ENCODE measurements at places on chromosomes 2 and 18.

DNA sequence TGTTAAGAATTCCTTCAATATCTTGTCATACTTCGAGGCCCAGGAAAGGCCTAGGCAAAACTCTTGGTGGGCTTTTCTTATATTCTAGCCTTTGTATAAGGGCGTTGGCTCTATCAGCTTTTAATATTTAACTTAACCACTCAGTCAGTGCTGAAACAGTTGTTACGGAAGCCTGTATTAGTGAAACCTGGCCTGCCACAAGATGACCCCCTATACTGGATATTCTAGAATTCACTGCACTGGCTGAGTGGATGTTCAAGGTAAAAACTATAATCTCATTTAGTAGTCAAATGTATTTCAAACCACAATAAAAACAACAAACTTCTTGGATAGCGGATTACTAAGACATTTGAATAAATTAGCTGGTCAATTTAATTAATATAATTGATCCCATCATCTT is 91.7 kb upstream of the HNMT start:
- DNase-seq: no peak

GRCh38 chr2:184338771-184339170 is 259.6 kb upstream of the ZNF804A start:
- DNase-seq: no peak

GRCh38 chr2:185316383-185316782 is 422.2 kb upstream of the FSIP2 start:
- DNase-seq: no peak

DNA sequence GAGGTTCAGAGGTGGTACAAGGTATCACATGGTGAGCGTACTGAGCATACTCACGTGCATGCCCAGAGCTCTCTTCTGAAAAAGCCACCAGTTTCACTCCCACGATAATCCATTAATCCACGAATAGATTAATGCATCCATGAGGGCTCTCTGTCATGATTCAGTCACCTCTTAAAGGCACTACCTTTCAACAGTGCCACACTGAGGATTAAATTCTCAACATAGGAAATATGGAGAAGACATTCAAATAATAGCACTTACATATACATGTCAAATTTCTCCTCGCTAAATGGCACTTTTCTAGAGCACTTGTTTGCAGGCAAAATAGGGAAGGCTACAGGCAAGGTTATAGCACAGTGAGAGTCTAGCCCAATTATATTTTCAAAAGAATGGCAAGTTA is 825.9 kb downstream of the TRIB2 start:
- DNase-seq: no peak

GRCh38 chr18:2354292-2354691 is 217.0 kb downstream of the METTL4 start:
- DNase-seq: no peak

DNA sequence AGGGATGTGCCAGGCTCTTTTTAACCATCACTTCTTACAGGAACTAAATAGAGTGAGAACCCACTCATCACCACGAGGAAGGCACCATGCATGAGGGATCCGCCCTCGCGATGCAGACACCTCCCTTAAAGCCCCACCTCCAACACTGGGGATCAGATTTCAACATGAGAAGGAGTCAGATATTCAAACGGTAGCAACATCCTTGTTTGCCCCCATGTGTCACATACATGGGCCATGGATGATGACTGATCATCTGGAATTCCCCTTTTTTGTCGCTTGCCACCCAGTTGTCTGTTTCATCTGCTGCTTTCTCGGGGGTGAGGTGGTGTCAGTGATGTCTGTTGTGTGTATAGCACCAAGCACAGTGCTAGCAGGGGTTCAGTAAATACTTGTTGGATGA is 57.9 kb downstream of the NCK2 start:
- DNase-seq: peak; percentile 30

DNA sequence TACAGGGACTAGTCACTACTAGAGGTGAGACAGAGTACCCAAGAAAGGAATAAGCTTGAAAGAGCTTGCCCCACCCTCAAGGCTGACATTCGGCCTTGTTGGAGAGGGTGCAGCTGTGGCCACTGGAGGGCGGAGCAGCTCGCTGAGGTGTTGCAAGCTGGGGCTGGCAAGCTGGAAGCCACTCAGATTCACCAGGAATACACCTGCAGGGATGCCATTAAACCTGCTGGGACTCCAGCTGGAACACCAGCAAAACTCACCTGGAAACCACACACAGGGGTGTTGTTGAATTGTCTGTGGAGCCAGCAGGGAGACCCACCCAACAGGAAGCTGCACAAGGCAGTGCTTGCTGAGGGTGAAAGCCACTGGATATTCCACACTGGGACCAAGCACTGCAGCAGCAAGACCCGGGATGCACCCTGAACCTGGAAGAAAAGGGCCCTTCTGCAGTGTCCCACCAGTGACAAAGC is 26.1 kb downstream of the KCTD18 start:
- no peak for DNase-seq

DNA sequence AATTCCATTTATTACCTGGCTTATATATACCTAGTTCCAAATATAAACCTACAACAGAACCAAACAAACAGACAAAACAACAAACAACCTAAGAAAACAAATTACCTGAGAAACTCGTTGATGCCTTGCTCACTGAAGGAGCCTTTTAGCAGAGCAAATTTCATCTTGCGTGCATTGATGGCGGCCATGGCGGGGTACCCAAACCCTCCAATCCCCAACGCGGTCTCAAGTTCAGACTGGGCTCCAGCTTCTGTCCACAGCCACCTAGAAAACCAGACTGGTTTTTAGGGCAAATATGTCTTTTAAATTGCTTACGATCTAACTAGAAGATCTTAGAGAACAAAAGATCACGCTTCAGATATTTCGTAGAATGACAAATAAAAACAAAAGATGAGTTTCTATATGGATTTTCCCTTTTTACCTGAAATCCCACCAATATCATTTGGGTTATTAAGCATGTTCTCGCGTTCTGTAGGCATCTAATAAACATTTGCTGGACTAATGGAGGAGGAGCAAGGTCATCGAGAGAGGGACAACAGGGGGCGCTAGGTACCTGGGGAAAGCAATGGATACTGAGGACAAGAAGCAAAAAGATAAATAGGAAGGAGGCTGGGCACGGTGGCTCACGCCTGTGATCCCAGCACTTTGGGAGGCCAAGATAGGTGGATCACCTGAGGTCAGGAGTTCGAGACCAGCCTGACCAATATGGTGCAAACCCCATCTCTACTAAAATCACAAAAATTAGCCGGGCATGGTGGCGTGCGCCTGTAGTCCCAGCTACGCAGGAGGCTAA is 25.2 kb downstream of the PDIA6 start:
- no peak for DNase-seq

DNA sequence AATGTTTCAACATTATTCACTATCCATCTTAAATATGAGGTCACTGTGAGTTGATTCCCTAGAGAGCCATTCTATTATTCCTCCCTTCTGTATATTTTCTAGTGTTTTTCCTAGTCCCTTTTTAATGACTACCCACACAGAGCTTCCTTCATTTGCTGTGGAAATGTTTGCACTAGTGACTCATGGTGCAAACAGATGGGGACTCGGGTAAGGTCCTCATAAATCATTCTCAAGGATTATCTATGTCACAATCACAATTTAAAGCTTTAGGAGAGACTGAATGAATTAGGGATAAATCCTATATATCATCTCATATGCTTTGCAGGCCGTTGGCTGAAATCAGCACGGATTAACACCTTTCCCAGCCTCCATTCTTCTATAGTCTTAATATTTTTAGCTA is 159.6 kb downstream of the DCC start:
- no peak for DNase-seq

GRCh38 chr2:37274359-37274965 is 43.0 kb downstream of the NDUFAF7 start:
- no peak for DNase-seq

- no peak for DNase-seq
Measured at GRCh38 chr2:236131073-236131692, 37.0 kb downstream of the GBX2 start.

GRCh38 chr18:21605213-21605612 is 4.7 kb upstream of the ESCO1 start:
- DNase-seq: no peak

- no peak for DNase-seq
Measured at GRCh38 chr2:45746888-45747287, 95.4 kb downstream of the PRKCE start.

- DNase-seq: no peak
Measured at GRCh38 chr2:16224298-16225045, 284.1 kb downstream of the MYCN start.

GRCh38 chr18:11994336-11994702 is 13.0 kb downstream of the IMPA2 start:
- DNase-seq: no peak

DNA sequence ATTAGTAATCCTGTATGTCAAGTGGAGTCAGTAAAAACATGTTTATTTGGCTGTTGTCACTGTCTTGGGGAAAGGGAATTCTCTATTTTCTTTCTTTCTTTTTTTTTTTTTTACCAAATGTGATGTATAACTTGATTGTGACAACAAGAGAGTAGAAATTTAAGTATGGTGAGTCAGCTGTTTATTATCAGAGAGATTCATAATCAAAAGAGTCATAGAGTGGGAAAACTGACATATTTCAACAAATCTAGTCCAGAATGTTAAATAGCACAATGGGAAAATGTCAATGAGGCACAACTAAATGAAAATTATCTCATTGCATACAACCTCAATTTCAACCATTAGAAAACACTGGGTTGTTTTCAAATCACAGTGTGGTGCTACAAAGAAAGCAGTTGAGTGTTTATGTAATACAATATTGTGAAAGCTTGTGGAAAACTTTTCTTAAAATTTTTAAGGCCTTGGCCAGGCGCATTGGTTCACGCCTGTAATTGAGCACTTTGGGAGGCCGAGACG is 111.9 kb upstream of the DTNA start:
- no peak for DNase-seq

DNA sequence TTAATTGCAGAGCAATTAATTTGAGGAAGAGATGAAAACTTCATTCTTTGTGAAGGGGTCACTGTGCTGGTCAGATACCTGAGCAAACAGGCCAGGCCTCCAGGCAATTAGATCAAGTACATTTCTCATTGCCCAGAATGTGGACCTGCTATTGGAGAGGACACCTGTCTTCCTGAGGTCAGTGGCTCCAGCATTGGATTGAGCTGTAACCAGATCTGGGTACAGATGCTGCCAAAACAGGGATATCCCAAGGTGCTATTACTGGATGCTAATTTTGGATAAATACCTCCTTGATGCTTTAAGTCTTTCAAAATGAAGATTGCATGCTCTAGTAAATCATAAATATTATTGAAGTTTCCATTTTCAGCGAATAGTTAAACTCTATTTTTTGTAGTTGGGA is 131.5 kb downstream of the FAM161A start:
- no peak for DNase-seq

- DNase-seq: no peak
Measured at GRCh38 chr18:21163647-21164547, 52.3 kb upstream of the ROCK1 start.

DNA sequence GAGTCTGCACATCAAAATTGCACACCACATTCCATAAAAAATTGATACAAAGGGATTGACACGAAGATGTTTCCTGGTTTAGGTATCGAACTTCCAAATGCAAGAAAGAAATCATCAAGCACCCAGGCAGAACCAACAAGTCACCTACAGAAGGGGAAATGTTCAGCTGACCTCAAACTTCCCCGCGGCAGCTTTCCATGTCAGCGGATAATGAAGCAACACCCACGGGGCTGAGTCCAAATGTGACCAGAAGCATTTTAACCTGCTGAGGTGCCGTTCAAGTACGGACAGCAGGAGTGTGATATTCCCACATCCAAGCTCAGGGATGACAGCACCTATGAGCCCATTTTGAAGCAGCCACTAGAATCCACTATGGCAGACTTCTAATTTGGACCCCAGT is 124.9 kb downstream of the GALNT14 start:
- DNase-seq: no peak

GRCh38 chr2:69685321-69686048 is 41.9 kb upstream of the AAK1 start:
- DNase-seq: no peak

- DNase-seq: no peak
Measured at GRCh38 chr18:78913830-78914231, 65.8 kb upstream of the SALL3 start.

- DNase-seq: no peak
Measured at GRCh38 chr18:11113937-11114336, 35.4 kb downstream of the PIEZO2 start.

- no peak for DNase-seq
Measured at GRCh38 chr2:80102026-80102425, 202.5 kb downstream of the LRRTM1 start.

- no peak for DNase-seq
Measured at GRCh38 chr2:44107974-44108373, 60.7 kb upstream of the PPM1B start.

GRCh38 chr2:12778369-12778768 is 61.6 kb downstream of the TRIB2 start:
- DNase-seq: no peak

- DNase-seq: no peak
Measured at GRCh38 chr2:143742581-143742980, 613.4 kb downstream of the ARHGAP15 start.

- DNase-seq: no peak
Measured at GRCh38 chr18:59150236-59150635, 10.6 kb downstream of the SEC11C start.

DNA sequence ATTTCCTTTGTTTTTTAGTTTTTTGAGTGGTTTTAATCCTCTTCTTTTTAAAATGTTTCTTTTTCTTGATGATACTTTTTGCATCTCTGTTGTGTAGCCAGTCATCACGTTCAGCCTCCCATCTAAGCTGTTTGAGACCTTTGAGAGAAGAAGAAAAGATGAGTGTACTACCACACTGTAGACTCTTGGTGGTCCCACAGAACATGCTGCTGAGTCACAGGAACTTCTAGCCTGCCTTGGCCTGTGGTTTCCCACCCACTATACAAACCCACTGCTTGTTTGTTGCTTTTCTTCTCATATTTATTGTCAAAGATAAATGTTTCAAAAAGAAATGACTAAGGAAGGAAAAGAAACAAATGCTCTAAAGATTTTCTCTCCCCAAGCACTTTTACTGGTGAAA is 5.5 kb downstream of the CEBPZOS start:
- no peak for DNase-seq

- no peak for DNase-seq
Measured at GRCh38 chr2:155309483-155309882, 611.0 kb downstream of the KCNJ3 start.

DNA sequence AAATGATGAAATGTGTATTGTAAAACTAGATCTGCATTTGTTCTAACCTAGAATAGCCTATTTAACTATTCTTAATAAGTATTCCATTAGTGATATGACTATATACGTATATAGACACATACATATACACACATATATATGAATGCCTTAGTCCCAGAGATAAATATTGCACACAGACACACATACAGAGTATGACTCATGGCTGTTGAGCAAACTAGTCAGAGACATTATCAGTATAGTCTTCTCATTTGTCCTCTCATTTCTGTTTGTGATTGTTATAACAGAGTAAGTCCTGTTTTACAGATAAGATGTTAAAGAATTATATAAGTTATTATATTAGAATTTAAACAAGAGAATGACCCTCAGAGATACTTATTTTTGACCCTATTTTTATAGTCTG is 202.5 kb downstream of the CCDC102B start:
- DNase-seq: no peak
